ENCODE measurements at places on chromosomes 16 and 17.

DNA sequence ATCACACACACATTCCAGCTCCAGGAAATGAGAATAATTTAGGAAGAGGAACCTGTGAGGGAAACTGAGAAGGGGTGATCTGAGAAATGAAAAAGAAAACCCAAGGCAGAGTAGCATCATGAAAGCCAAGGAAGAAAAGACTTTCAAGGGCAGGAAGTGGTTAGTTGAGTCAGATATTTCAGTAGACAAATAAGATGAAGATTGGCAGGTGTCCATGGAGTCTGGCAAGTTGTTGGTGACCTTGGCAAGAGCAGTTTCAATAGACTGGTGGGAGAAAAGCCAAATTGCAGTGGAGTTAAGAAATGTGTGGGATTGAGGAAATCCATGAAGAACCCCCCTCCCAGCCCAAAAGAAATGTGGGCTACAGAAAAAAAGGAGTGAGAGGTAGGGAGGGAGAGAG, 10.7 kb downstream of the GNAO1 start:
- DNase-seq, result no peak

DNA sequence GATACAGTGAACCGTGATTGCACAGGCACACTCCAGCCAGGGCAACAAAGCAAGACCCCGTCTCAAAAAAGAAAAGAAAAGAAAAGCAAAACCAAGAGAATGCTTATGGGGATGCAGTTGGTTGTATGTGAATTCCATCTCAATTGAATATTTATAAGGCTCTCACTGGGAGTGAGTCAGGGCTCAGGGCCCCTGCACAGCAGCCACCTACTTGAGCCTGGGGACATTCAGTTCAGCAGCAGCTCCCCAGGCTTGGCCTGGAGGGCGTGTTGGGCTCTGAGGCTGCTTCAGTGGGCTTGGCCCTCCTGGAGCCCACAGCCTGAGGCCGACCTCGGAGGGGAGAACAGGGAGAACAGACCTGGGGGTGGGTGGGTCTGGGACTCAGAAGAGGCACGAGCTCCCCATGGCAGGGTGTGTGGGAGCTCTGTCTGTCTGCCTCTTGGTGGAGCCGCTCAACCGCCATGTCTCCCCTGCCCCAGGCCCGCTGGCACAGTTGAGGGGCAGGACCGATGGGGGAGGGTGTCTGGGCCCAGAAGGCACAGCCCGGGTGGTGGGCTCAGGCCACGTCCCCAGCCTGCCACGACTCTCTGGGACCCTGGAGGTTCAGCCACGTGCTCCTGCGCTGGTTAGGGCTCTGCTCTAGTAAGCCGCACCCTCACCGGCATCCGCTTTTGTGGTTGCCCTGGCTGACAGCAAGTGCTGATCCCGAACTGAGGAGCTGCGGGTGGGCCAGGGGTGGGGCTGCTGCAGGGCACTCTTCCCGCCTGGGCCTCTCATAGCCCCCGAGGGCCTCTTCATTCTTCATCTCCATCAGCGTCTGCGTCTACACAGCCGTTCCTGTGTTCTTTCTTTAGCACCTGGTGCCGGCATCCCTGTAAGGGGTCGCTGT, 24.8 kb downstream of the ZFPM1 start:
- no peak for DNase-seq

DNA sequence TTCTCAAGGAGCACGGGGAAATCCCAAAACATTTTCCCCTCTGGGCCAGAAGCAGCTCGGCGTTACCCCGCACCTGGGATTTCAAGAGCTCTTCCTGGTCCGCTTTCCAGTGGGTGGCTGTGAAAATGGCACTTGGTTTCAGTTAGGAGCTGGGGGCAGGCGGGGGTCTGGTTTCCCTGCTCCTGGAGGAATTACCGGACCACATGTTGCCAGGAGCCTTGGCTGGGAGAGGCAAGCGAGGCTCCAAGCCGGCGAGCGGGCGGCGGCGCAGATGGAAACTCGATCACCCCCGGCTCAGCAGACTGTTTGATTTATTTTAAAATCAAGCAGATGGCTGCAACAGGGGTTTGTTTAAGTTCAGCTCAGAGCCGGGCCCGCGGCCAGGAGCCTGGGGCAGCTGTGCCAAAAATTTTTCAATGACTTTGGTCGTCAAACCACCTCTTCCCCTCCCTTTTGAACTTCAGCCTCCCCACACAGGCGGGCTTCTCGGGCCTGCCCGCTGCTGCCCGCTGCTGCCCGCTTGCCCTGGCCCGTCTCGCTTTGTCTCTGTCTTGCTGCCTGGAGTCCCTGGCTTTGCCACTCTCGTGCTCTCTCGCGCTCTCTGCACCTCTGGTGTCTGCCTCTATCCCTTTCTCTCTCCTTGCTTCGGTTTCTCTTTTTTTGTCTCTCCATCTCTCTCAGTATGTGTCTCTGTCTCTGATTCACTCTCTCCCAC, 108.0 kb upstream of the CIBAR2 start:
- DNase-seq, result no peak

DNA sequence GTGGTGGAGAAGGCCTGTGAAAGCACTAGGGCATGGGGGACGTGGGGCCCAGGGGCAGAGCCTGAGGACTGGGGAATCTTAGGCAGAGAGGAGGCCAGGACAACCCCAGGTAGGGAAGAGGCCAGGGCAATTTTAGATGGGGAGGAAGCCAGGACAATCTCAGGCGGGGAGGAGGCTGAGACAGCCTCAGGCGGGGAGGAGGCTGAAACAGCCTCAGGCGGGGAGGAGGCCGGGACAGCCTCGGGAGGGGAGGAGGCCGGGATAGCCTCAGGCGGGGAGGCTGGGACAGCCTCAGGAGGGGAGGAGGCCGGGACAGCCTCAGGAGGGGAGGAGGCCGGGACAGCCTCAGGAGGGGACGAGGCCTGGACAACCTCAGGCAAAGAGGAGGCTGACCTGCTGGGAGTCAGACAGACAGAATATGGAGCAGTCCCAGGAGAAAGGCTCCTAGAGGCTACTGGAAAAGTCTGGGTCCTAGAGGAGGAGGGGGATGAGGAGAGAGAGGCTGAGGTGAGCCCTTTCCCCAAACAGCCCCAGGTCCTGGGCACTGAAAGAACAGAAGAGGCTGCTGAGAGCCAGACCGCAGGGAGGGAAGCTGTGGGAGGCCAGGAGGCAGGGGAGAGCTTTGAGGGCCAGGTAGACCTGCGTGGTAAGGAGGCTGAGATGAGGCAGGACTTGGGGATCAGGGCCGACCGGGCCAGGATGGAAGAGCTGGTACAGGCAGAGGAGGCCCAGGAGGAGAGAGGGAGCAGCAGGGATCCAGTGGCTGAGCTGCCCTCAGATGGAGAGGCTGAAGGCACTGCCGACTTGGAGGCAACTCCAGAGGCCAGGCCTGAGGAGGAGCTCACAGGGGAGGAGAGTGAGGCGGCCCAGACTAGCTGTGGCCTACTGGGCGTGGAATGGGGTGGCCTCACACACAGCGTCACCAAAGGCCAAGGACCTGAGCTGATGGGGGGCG, 1.6 kb downstream of the APOBR start:
- DNase-seq, result no peak

DNA sequence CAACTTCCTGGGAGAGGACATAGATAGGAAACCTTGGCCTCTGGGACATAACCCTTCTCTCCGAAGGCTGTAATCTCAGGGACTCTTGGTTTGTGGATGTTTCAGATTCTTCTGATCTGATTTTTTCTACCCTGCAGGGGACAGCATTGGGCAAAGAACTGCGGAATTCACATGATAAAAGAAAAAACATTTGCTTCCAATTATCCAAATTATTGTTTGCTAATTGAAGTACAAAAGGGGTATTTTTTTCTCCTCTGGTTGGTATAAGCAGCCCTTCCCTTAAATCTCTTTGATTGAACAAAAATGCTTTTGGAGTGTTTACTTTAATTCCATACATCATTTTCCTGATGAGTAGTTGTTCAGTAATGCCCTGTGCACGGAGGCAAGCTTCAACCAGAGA, 251.7 kb upstream of the IRX3 start:
- DNase-seq, result no peak

- no peak for DNase-seq
These were observed 731 bp upstream of the MKS1 start for GRCh38 chr17:58219789-58220183.

DNA sequence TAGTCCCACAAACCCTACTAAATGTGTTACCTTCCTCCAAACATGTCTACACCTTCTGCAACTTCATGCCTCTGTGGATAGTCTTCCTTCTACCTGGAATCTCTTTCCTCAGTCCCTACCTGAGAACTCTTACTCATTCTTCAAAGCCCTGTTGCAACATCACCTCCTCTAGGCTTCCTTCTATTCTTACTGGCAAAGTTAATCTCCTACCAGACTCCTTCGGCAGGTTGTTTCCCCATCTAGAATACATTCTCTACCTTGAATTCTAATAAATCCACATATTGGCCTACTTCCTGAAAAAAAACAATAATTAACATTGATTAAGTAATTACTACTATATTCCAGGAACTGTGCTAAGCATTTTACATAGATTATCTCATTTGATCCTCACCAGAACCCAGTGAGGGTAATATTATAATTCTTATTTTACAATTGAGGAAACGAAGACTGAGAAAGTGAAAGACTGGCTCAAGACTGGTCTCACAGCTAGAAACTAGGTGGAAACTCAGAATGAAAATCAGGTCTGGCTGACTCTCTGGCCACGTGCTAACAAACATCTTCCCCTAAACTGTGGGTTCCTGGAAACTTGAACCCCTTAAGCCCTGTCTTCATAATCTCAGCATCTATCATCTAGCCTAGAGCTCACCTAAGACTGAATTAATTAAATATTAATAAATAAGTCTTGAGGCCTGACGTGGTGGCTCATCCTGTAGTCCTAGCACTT, 4.6 kb upstream of the STAT3 start:
- DNase-seq, result no peak

DNA sequence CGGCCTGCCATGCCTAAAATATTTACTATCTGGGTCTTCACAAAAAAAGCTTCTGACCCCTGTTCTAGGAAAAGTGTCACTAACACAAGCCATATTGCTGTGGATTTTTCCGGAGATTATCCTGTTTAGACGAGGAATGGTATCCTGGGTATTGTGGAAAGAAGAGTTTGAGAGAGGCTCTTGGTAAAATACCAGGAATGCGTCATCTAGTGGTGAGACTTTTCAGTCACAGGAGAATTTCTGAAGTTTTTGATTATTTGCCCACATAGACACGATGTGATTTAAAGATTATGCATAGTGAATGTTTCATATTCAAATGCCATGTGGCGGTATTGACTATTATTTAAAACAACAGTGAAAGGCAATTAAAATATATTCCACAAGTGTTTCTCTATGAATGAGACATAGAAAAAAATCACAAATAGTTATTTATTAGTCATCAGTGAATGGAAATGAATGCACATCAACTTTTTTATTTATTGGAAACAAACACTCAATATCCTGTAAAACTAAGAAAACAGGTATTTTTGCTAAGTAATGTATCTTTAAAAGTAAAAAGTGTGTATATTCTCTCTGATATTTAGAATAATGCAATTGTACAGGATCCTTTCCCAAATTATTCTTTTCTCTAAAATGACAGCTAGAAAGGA, 7.8 kb downstream of the KRT28 start:
- DNase-seq, result no peak

- no peak for DNase-seq
These were observed 135.2 kb downstream of the SHISA9 start for GRCh38 chr16:13036600-13036999.

- DNase-seq, result no peak
These were observed at the start of gene LPCAT2 for GRCh38 chr16:55508941-55509931. Gene LPCAT2 (plus strand): TSS chr16:55509072. CDS start chr16:55509182, 110 bp downstream.

DNA sequence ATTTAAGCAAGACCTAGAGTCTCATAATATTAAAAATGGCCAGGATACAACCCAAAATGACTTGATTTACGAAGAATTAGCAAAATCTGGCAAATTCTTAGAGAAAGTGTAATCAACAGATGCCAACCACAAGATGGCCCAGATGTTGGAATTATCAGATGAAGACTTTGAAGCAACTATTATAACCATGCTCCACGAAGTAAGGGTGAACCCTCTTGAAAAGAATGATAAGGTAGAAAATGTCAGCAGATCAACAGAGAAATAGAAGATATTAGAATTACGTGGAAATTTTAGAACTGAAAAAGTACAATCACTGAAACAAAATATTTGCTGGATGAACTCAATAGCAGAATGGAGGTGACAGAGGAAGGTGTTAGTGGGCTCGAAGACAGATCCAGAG, 50.1 kb upstream of the CLEC19A start:
- no peak for DNase-seq

DNA sequence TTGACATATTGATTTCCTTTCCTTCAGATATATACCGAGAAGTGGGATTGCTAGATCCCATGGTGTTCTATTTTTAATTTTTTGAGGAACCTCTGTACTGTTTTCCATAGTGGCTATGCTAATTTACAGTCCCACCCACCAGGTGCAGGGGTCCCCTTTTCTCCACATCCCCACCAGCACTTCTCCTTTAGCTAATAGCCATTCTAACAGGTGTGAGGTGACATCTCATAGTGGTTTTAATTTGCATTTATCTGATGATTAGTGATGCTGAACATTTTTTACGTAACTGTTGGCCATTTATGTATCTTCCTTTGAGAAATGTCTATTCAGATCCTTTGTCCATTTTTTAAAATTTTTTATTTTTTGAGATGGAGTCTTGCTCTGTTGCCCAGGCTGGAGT, 93.9 kb downstream of the SDR42E1 start:
- no peak for DNase-seq
